Activated T-cell treated with anti-CD3 and anti-CD28 coated beads for 1 hour (primary cell): ENCODE measurements at places on chromosomes 12 and 14.

GRCh38 chr14:105388110-105388951 is 10.0 kb upstream of the TEX22 start:
- DNase-seq = no peak

- DNase-seq = no peak
These were observed 131.5 kb downstream of the CHST11 start for GRCh38 chr12:104588047-104588920.

DNA sequence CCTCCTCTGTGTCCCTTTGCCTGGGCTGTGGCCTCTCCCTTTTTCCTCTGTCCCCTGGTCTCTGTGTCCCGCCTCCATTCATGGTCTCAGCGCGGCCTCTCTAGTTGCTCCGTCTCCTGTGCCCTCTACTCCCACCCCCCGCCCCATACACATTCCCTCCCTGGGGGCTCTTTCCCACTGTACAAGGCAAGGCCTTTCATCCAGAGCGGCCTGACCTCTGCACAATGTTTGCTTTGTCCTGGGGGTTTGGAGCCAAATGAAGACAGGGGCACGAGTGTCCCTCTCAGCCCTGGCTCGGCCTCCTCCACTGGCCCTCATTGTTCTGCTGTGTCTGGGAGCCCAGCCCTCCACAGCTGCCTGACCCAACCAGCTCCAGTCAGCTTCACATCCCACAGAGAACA is 678.6 kb downstream of the BCL11B start:
- no peak for DNase-seq

GRCh38 chr14:62179367-62180018 is 417.3 kb downstream of the SNAPC1 start:
- no peak for DNase-seq

- no peak for DNase-seq
These were observed 11.3 kb downstream of the CS start for GRCh38 chr12:56288705-56289387.

- DNase-seq = no peak
These were observed 233.1 kb downstream of the TRHDE start for GRCh38 chr12:72505227-72505626.

GRCh38 chr14:64979336-64980074 is 7.2 kb upstream of the FNTB start:
- DNase-seq = no peak

- no peak for DNase-seq
These were observed 118.7 kb upstream of the MDM1 start for GRCh38 chr12:68450947-68451260.

GRCh38 chr14:68807148-68807600 is 14.3 kb upstream of the ZFP36L1 start:
- DNase-seq = no peak
